ENCODE measurements at places on chromosomes 16 and 17. TPM values are rescaled to one million over a fixed set of nuclear protein-coding genes. Genes with fewer than 3 reads are reported as not detected.

Gene HSPB9
- total RNA-seq = not detected

Gene CDH8
- total RNA-seq = not detected

DNA sequence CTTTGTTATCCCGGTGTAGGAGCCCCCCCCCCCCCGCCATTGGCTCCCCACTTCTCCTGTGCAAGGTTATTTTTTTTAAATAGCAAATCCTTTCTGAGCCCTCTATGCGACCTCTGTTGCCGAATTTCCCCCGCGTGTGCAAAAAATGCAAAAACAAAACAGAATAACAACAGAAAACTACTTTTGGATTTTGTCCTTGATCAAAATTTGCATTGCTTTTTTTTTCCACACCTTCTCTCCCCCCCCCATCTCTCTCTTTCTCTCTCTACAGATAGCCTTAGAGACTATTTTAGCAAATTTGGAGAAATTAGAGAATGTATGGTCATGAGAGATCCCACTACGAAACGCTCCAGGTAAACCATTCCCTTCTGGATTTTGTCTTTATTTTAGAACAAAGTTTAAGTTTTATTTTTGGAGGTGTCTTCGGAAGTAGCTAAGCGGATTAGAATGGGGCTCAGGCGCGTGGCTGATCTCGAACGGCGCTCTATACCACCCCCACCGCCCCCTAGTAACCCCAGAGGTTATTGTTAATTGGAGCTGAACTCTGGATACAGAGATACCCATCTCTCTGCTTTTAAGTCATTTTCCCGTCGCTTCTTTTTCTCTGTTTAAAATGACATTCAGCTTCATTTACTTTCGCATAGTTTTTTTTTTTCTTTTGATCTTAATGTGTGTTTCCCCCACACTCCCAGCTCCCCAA, 1.0 kb downstream of the MSI2 start:
- peaks cover 28% of the 10 kb centered on the region for H3K4me1 ChIP-seq
- peak overlapping the region; percentile 96 for H3K4me3 ChIP-seq
- H3K27ac ChIP-seq = peak overlapping the region; percentile 79
- H3K36me3 ChIP-seq = peaks cover 9% of the 10 kb centered on the region
- no peak for DNase-seq
- no peaks in the 10 kb centered on the region for H3K27me3 ChIP-seq

DNA sequence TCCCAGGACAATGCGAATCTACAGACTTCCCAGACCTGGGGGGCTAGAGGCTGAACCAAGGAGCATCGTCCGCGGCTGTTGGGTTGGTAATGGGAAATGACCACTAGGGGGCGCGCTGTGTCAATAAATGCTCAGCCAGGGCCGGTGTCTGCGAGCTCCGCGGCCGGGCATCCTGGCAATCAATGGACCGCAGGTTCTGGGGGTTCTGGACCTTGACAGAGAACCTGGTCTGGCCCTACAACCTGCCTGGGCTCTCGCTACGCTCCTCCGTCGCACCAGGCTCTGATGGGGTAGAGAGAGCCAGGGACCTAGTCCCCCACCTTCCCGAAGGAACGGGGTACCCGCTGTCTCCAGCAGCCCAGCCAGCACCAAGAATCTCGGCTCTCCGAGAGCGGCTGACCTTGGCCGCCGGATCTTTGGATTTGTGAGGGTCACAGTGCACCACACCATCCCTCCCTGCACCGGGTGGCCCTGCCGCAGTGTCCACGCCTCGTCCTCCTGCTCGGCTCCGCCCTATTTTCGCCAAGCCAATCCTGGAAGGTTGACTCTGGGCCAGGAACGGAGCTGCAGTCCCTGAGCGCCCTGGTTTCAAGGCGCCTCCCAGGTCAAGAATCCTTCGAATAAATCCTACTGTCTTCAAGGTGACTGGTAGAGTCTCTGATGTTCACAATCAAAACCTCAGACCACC, 20.4 kb upstream of the BEAN1 start:
- peaks cover 8% of the 10 kb centered on the region for H3K36me3 ChIP-seq
- peaks cover 30% of the 10 kb centered on the region for H3K4me1 ChIP-seq
- peaks cover 12% of the 10 kb centered on the region for H3K27me3 ChIP-seq
- peak overlapping the region; percentile 86 for H3K4me3 ChIP-seq

GRCh38 chr16:85610059-85610445, 3.1 kb upstream of the GSE1 start:
- H3K36me3 ChIP-seq = no peaks in the 10 kb centered on the region
- H3K4me3 ChIP-seq = peak overlapping the region; percentile 71
- DNase-seq = no peak
- peaks cover 2% of the 10 kb centered on the region for H3K27me3 ChIP-seq
- peaks cover 18% of the 10 kb centered on the region for H3K4me1 ChIP-seq

DNA sequence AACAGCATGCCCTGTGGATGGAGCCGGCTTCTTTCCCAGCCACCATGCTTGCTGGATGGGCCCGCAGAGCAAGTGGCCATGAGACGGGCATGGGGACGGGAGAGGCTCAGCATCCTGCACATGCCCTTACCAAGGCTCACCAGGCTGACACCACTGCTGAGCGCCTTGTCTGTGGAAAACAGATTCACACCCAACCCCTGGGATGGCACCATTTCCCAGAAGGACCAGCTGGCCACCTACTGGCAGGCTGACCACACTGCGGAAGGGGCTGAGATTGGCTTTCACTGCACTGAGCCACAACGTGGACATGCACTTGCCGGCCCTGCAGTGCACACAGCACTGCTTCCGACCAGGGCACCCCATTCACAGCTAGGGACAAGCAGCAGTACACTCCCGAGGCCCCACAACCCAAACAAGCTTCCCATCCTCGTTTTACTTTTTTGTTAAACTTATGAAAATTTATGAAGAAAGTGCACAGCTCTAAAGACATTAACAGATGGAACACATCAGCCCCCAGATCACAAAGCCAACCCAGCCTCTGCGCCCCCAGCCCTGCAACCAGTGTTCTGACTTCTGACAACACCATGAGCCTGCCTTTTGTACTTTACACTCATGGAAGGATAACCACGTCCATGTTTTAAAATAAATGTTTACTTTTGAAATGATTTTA, 13.9 kb upstream of the KRTAP17-1 start:
- peak; percentile 63 for DNase-seq
- no peaks in the 10 kb centered on the region for H3K27me3 ChIP-seq
- no peak overlapping the region for H3K4me3 ChIP-seq
- peaks cover 14% of the 10 kb centered on the region for H3K4me1 ChIP-seq

Gene AATK
- total RNA-seq = 0.59 TPM

DNA sequence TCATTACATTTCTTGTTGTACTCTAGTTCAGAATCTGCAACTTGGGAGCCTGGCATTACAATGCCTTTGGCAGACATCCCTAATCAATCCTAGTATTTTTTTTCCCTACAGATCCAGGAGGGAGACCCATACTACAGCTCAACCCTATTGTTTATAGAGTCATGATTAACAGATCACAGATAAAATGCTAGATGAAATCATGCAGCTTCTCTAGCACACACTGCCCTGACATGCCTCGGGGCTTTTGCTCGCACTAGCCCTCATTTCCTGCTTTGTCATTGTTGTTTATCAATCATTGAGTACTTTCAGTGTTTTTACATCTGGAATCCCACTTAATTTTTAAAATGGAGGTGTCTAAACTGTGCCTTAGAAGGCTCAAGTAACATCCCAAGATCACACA, 412.5 kb downstream of the CA10 start:
- no peaks in the 10 kb centered on the region for H3K36me3 ChIP-seq
- no peak for DNase-seq
- no peak overlapping the region for H3K27ac ChIP-seq

Gene ACADVL
- total RNA-seq = 433 TPM

GRCh38 chr16:89017543-89018281, 40.7 kb upstream of the CBFA2T3 start:
- peaks cover 27% of the 10 kb centered on the region for H3K27me3 ChIP-seq
- no peaks in the 10 kb centered on the region for H3K4me1 ChIP-seq
- no peak overlapping the region for H3K4me3 ChIP-seq
- H3K36me3 ChIP-seq = no peaks in the 10 kb centered on the region

Measured in HFFc6 (cell line).